Stimulated activated CD8-positive, alpha-beta memory T cell treated with anti-CD3 and anti-CD28 coated beads, Interleukin-15, amount 100 ng/mL, for 4 hours (primary cell): ENCODE measurements at places on chromosomes 5 and 9.

- no peak for DNase-seq
Observed at GRCh38 chr5:84215521-84215920, 169.2 kb downstream of the EDIL3 start.

DNA sequence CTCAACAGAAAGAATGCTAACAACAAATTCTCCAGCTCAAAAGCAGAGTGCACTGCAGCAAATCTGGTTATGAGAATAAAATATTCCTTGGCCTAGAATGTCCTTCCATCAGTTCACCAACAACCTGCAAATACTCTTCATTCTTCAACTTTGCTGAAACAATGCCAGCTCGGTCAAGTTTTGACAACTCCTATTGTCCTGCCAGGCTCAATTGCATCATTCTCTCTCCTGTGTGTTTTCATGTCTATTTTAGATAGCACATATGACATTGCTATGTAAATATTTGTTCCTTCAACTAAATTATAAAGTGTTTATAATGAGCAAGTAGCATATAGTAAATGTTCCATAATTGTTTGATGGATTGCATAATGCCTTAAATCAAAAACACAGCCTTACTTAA lies 463.8 kb downstream of the TLE1 start:
- no peak for DNase-seq

- DNase-seq, result no peak
Observed at GRCh38 chr5:178231539-178232123, 971 bp downstream of the PHYKPL start.

- DNase-seq, result no peak
Observed at GRCh38 chr5:5009240-5009639, 130.9 kb upstream of the ADAMTS16 start.

GRCh38 chr5:50874306-50875001 lies 208.0 kb downstream of the PARP8 start:
- no peak for DNase-seq
